ENCODE measurements at places on chromosomes 2 and 18. TPM values are rescaled to one million over a fixed set of nuclear protein-coding genes. Genes with fewer than 3 reads are reported as not detected.

- no peak for DNase-seq
Measured at GRCh38 chr2:120787822-120788700, 52.4 kb downstream of the GLI2 start.

DNA sequence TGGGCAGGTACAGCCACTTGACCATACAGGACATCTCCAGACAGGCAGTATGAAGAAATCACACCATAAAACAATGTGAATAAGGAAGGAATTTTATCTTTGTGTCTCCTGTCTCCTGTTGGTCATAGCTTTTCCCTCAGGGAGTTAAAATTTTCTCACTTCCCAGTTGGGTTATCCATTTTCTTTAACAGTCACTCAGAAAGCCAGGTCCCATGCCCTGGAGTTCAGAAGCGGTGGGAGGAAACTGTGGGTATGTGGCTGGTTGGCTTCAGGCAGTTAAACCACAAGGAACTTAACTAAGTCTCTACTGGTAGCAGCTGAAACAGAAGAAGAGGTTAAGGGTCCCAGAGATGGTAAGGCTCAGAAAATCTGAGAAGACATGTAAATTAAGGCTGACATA is 6.5 kb upstream of the SMAD2 start:
- no peak for DNase-seq

DNA sequence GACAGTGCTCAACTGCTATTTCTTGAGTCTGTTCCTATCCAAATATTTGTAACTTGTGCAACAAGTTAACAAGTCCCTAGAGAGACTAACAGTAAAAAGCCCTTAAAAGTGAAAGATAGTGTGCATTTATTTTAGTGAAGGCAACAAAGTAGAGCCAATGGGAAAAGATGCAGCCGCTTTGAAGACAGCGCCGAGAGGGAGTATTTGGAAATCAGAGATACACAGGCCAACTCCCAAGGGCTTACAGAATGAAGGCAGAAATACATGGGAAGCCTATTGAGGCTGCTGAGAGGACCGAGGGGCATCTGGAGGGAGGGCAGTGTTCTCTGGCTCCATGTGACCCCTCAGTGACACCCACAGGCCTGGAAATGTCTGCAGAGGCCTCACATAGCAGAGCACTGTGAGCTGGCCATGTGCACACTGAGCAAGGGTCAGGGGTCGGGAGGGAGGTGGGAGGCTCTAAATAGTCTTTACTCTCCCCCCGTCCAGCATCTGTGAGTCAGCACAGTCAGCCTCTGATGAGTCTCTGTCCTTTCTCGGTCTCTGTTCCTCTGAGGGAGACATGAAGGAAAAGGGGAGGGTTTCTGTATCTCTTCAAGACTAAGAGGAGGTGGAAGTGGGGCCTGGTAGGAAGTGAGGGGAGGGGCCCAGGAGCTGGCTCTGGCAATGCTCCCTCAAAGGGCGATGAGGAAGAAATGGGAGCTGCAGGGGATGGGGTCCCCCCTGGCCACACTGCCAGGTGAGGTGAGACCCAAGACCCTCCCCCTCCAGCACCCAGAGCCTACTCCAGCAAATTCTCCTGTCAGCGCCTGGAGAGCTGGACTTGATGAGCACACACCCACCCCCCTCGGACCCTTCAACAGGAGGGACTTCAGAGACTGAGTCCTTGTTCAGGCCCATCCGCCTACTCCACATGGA is 133.6 kb downstream of the SP3 start:
- no peak for DNase-seq

Gene VSNL1
- not detected for total RNA-seq

Gene CYS1
- total RNA-seq = 5.8 TPM

Gene LYG2
- total RNA-seq = not detected

Gene PSMA8
- not detected for total RNA-seq

Gene MPV17
- 48.7 TPM for total RNA-seq

Gene NYAP2
- not detected for total RNA-seq

All from Peyer's patch (tissue), 4 donors.